ENCODE measurements at places on chromosomes 3 and 15.

DNA sequence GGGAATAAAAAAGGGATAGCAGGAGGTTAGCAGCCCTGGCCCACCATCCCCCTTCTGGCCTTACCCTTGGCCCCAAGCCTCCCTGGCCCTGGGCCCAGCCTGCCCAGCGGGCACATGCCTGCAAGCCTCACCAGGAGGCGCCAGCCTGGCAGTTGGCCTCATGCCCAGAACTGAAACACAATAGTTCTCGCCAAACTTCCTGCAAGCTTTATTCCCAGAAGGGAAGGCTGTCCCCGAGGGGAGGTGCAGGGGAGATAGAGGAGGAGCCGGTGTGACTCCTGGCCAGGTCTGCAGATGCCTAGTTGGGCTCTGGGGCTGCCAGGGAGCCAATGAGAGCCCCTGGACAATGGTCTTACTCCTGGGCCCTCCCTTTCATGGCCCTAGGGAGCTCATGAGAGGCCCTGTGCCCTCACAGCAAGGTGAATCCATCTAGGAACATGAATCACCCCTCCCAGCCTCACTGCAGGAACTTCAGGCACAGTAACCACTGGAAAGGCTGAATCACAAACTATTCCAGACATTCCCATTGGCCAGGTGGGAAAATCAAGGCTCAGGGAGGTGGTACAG is 4.0 kb downstream of the CCDC33 start:
- no peak for DNase-seq

DNA sequence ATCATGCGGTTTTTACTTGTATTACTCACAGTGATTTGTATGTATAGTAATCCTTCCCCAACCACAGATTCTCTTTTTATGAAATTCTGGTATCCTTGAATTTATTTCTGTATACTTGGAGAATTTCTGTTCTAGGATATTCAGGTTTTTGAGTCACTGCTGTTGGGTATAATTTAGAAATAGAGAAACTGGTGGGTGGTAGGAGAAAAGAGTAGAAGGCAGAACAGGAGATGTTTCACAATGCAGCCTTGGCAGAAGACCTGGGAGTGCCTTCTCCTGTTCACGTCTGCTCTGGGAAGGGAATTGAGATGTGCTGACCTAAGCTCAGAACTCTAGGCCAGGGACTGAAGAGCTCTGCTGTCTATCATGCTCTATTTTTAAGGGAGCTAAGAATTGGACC is 193.6 kb downstream of the EPHB1 start:
- DNase-seq, result no peak

DNA sequence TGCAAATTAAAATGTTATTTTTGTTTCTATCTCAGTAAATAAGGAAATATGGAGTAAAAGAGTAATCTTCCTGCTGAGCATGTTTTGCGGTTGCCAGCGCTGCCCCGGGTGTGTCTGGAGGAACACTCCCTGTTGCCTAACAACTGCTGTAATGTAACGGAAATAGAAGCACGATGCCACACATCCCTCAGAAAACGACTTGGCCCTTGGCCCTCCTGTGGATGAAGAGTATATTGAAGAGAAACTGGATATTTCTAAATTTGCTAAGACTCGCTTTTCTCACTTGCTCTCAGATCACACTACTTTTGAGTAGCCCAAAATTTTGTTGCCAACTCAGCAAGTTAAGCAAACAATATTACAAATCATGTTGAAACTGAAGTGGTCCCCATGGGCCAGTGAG is 18.9 kb downstream of the CX3CR1 start:
- peak; percentile 97 for DNase-seq

GRCh38 chr3:1783995-1784394 is 314.7 kb upstream of the CNTN4 start:
- no peak for DNase-seq

DNA sequence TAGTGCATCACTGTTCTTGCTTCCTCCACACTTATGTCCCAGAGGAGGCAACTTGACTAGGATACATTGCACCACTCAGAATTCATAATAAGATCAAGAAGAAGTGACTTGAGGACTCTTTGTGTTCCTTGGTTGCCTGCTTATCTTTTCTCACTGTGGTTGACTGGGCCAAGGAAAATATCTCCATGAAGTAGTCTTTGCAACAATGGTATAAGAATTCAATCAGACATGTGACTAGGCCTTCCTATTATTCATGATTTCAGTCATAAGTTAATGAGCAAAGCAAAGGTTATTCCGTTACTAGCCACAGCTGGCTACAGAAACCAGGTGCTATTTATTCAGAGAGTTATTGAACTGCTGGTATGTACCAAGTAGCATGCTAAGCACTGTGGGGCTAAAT is 359.3 kb downstream of the RORA start:
- DNase-seq, result no peak

- no peak for DNase-seq
Observed at GRCh38 chr3:33488683-33489082, 48.5 kb upstream of the UBP1 start.

GRCh38 chr3:149506965-149507364 is 32.5 kb downstream of the TM4SF4 start:
- DNase-seq, result no peak

GRCh38 chr3:108516881-108517280 is 6.5 kb upstream of the MYH15 start:
- DNase-seq, result no peak

DNA sequence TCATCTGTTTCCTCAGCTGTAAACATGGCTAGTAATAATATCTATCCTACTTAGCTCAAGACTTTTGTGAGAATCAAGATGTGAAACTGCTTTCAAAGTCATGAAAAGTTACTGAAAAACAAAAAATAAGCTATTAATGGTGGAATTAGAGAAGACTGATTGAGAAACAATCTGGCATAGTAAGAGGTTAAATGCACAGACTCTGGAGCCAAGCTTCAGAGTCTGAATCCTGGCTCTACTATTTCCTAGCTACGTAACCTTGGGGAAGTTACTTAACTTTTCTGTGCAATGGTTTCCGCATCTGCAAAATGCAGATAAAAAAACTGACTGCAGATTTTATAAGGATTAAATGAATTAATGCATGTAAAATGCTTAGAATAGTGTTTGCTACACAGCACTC is 28.8 kb downstream of the LRRFIP2 start:
- peak; percentile 52 for DNase-seq

DNA sequence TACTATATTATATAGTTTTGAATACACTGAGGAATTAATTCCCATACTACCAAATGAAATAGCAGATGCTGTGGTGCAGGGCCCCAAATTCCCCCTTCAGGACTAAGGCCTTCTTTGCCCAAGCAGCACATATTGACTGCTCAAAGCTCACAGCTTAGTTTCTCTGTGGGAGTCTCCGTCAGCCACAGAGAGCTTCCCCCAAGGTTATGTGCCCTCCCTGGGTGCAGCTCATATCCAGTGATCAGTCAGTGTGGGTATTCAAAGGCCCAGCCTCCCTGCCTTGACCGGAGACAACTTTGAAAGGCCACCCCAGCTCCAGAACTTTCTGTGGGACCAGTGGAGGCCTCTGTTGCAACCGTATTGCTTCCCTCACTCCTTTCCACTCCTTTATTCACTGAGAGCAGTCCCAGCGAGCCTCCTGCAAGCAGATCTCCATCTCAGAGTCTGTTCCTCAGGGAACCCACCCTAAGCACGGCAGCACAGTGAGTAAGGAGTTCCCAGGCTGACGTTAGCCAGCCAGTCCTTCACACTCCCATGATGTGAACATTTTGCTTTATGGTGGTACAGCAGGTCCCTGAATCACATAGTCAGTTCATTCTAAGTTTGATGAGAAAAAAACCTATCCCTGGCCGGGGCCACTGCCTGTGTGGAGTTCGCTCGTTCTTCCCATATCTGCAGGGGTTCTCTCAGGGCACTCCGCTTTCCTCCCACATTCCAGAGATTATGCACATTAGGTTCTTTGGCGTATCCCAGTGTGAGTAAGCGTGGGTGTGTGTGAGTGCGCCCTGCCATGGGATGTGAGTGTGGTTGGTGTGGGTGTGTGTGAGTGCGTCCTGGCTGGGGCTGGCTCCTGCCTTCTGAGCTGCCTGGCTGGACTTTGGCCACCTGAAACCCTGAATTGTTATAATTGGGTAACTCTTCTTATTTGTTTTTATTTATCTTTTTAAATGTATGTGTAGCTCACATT is 64.4 kb upstream of the PPARG start:
- DNase-seq, result no peak

- peak; percentile 33 for DNase-seq
Observed at GRCh38 chr3:106018102-106018501, 149.3 kb upstream of the CBLB start.

GRCh38 chr3:33211444-33211843 is 7.2 kb downstream of the SUSD5 start:
- no peak for DNase-seq

DNA sequence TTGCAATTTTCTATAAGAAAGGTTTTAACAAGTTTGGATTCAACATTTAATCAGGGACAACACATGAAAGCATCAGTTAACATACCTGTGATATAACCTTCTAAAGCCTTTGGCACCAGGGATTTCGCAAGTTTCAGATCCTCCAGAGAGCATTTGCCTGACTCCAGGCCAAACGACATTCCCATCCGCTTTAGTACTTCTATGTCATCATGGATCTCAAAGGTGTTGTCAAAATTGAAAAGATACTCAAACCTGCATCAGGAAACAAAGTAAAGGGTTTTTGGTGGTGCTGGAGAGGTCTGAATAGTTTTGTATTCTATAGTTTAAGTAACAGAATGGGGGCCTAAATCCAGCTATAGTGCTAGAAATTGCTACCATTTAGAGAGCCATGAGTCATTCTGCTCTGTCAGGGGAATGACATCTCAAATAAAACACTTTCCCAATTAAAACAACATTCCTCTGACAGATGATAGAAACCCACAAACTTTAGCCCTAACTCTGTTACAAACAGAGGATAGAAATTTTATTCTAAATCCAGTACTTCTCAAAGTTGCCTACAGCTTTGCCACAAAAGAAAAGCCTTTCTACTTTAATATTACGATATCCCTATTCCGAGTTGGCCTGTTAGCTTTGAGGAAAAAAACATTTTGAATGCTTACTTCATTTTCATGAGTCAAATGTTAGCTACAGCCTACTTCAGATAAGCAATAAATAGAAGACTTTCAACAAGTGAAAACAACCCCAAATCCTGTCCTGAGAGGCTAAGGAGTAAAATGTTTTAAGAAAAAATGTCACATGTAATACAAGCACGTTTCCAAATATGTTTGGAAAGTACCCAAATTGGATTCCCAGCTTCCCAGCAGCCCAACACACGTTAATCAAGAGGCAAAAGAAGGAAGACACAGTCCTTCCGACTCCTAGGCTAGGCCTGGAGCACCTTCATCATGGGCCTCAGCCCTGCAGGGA is 83.4 kb downstream of the ATP1B3 start:
- no peak for DNase-seq

- DNase-seq, result no peak
Observed at GRCh38 chr3:136021803-136022202, 56.3 kb downstream of the PPP2R3A start.

DNA sequence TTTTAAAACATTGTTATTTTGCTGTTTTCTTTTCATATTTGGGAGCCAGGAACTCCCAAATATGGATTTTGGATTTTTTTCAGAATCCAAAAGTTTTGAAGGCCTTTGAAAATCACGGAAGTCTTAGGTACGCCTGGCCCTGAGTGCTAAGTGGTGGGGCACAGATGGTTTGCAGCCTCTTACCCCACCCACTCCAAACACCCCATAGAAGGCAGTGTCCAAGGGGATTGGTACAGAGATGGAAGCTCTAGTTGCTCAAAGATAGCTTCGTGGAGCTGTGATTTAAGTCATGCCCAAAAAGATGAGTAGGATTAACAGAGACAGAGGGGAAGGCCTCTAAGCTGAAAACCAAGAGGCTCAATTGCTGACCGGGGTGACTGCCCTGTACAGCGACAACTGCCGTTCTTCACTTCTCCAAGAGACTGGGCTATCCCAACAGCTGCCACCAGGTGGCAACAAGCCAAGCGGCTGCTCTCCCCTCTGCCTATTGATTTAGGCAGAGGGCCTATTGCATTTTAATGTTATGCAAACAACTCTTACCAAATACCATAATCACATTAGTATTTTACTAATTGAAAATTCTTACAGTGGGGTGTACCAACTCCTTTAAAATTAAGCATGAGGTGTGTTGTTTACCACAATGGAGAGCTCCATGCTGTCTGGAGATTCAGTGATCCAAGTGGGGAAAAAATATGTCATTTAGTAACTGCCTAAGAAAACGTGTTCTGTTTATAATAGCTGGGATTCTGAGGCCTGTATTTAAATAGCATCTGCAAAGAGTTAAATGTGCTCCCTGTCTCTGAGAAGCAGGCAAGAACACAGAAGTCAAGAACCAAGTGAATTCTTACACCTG is 64.0 kb upstream of the C15orf61 start:
- peak; percentile 60 for DNase-seq

DNA sequence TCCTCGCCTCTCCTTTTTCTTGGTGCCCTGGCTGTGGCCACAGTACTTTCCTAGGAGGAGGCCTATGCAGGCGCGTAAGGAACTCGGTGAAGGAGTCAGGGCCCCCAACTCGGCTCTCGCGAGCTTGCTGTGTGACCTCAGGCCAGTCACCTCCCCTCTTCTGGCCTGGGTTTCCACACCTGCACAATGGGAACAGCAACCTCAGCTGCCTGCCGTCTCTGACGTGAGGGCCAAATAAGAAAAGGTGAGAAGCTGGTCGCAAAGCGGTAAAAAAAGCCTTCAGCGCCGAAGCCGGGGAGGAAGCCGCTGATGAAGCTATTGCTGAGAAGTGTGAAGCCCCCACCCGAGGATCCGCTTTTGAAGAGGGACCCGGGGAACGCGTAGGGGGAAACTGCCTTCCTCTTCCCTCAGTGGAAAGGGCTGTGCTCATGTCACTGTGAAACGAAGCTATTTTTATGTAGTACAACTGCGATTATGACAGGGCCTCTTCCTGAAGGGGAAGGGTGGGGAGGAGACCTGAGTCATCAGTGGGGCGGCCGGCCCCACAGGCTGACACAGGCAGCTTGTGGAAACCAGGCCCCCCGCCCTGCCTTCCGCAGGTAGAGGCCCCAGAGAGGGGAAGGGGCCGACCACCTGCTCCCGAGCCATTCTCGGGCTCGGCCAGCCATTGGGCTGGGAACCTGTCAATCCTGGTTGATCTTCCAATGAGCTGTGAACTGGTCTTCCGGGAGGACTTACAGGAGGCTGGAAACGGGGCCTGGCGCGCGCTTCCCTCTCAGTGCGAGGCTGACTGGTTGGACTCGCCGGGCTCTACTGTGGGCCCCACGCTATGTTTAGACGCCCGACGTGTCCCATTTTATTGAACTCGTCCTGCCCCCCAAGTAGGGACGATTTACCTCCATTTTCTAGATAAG is 18.0 kb upstream of the ANKDD1A start:
- DNase-seq, result peak; percentile 94

Measured in inflammatory macrophage treated with lipopolysaccharide for 1 hour (primary cell).